ENCODE measurements at places on chromosomes 13 and 19.

DNA sequence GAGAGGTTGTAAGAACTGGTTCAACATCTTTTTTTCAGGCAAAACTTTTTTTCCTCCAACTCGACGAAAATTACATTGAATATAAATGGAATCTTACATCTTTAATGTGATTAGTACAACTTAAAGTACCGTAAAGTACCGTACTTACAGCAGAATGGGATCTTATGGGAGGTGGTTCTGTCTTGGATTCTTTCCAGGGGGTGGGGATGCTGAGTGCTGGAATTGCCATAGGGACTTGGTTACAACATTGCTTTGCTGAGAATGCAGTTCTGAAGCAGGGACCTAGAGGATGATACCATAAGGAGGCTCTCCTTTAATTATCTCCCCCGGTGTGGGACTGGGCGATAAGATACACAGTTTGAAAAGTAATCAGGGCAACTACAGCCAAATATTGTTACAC, 186.4 kb downstream of the KLF5 start:
- DNase-seq, result no peak

- DNase-seq, result no peak
Measured at GRCh38 chr13:67440236-67440975, 210.3 kb upstream of the PCDH9 start.

- DNase-seq, result no peak
Measured at GRCh38 chr13:86974995-86975328, 696.2 kb upstream of the SLITRK5 start.

DNA sequence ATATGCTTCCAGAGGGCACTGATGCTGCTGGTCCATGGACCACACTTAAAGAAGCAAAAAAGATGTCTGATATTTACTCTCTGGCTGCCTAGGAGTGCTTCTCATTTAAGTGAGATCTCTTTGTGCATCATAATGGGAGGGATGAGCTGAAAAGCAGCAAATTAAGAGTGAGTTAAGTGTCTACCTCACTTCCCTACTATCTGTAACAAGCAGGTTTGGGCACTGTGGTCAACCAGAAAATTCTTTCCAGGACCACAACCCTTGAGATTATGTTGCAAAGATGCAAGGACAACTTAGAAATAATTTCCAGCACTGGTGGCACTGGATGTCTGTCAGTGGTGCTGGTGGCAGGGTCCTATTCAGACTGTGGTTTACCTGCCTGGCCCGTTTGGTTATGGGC, 52.1 kb upstream of the USPL1 start:
- DNase-seq, result no peak

- no peak for DNase-seq
Measured at GRCh38 chr19:31283701-31284100, 65.5 kb downstream of the TSHZ3 start.

GRCh38 chr13:21243045-21243897, 66.8 kb downstream of the MRPL57 start:
- DNase-seq, result no peak

DNA sequence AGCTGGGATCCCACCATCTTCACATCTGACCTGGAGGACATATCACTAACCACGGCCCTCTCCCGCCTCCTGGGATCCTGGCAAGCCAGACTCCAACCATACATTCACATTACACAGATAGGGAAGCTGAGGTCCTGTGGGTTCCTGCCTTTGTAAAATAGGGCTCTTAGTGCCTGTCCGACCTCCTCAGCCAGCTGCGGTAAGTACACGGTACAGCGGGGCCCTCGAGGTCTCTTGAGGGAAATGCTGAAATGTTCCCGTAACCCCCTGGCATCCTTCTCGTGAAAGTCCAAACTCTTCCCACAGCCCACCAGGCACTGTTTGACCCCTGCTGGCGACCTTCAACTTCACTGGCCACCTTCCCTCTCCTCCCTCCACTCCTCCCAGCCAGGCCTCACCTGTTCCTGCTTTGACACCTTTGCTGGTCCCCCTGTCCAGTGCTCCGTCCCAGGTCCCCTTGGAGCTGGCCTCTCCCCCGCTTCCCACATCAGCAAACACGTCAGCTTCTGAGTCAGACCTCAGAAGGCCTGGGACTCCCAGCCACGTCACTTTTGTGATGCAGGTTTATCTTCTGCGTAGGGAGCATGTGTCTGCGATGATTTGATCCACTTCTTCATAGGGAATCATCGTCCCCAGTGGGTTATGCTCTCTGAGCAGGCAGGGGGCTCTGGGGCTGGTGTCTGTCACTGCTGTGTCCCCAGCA, 8.8 kb upstream of the GNG7 start:
- DNase-seq, result no peak

- DNase-seq, result no peak
Measured at GRCh38 chr19:32200312-32201038, 144.9 kb upstream of the ZNF507 start.

DNA sequence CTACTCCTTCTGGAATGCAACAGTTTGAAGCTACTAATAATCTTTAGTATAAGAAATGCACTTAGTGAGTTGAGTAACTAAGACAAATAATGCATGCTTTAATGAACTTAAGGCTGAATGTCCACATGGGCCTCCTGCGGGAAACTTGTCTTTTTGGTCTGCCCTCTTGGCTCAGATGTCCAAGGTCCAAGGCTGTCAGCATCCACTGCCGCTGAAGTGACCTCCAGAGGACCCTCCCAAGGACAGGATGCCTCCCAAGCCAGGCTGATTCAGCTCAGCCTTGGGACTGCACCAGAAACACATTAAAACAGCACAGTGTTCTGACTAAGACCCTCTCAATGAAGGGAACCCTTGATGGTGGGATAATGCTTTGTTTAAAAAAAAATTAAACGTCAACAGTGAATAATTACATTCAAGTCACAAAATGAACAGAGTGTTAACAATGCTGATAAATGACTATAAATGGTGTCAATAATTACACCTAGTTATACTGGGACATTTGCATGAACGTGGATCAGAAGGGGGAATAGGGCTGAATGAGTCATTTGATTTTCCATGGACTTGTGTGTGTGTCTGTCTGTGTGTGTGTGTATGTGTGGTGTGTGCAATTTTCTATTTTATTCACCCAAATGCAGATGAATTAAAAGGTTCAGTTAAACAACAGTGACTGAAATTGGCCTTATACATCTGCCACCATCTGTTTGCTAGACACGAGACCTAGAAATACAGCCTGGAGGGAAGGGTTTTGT, 150.5 kb downstream of the COL4A1 start:
- no peak for DNase-seq

- no peak for DNase-seq
Measured at GRCh38 chr19:14347999-14348889, 33.0 kb upstream of the ADGRE5 start.

DNA sequence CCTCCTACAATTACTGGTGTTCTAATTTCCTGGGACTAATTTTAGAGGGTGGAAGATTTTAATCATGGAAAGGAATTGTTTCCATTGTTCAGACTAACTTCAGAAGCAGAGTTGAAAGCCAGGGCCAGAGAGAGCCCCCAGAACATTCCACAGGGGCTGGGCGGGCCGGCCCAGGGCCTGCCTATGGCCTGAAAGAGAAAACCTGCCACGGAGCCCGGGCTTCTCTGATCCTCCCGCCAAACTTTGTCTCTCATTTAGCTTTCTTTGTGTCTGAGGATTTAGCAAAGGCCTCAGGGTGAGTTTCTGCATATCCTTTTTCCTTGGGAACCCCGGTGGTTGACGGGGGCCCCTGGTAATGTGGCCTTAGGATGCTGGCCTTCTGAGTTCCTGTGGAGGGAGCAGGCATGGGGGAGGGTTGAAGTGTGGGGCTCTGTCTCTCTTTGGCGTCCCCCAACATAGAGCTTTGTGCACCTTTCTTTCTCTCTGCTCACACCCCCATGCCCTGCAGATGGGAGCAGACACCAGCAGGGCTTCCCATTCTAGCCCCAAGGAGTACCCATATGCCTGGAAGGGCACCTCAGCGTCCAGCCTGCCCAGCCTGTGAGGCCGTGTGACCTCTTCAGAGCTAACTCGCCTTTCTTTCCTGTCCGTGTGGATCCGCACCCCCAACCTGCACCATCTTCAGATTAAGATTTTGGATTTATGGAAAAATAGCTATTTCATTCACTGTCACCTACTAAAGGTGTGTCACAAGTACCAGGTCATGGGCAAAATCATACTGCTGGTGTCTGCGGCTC, 539.5 kb downstream of the FGF9 start:
- DNase-seq, result no peak

DNA sequence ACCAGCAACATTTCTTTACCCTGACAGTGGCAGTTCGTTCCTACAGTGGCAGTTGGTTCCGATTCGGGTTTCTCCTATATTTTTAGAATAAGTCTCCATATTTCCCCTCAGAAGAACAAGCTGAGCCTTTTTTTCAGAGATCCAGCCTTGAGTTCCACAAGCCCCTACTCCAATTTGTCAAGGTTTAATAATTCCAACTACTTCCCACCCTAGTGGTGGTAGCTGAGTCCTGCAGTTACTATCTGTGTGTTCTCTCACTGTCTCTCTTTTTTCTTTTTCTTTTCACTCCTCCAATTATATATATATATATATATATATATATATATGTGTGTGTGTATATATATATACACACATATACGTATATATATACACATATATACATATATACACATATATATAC, 1347.3 kb downstream of the PCDH9 start:
- no peak for DNase-seq

GRCh38 chr13:31947506-31947905, 84.1 kb upstream of the FRY start:
- DNase-seq, result no peak

DNA sequence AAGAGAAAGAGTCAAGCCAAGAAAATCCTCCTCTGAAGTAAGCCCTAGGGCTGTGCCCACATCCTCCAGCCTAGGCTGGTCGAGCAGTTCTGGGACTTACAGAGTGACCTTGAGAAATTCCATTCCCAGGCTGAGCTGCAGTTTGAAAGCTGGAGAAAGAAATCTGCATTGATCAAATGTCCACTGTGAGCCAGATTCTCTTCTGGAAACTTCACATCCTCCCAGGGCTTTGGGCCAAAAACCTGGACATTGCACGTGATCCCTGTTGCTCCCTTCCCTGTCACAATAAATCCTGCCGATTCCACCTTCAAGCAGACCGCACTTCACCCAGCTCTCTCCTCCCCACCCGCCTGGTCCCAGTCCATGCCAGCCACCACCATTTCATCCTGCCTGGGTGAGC, 15.7 kb downstream of the TMEM143 start:
- no peak for DNase-seq

DNA sequence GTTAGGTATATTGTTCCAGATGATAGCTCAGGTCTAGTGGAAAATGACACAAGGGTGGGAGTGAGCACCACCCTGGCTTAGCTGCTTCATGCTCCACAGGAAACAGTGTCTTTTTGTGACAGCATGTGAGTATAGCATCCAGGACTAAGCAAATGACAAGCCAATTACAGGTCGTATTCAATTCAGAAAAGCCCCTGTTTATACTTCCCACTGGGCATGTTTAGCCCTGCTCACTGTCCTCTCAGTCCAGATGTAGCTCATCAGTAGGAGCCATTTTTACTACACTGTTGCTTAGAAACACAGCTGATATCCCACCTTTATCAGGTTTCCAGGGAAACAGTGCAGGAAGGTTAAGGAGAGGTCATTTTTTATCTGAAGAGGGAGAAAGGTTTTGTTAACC, 8.0 kb downstream of the ABHD13 start:
- peak; percentile 89 for DNase-seq

- DNase-seq, result no peak
Measured at GRCh38 chr13:44393391-44393790, 19.8 kb downstream of the SERP2 start.

DNA sequence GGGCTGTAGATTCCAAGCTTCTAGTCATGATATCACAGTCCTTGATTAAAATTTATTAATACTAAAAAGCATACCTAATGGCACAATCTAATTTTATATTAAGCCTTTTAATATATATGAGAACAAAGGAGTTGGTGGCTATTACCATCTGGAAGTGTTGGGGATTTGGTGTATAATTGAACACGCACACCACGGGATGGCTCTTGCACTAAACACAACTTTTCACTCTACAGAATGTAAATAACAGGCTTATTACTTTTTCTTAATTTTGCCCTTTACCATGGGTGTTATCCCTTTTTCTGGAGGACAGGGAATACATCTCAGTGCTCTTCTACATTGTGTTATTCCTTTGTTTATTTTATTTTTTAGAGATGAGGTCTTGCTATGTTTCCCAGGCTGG, 21.6 kb downstream of the POMP start:
- DNase-seq, result no peak

DNA sequence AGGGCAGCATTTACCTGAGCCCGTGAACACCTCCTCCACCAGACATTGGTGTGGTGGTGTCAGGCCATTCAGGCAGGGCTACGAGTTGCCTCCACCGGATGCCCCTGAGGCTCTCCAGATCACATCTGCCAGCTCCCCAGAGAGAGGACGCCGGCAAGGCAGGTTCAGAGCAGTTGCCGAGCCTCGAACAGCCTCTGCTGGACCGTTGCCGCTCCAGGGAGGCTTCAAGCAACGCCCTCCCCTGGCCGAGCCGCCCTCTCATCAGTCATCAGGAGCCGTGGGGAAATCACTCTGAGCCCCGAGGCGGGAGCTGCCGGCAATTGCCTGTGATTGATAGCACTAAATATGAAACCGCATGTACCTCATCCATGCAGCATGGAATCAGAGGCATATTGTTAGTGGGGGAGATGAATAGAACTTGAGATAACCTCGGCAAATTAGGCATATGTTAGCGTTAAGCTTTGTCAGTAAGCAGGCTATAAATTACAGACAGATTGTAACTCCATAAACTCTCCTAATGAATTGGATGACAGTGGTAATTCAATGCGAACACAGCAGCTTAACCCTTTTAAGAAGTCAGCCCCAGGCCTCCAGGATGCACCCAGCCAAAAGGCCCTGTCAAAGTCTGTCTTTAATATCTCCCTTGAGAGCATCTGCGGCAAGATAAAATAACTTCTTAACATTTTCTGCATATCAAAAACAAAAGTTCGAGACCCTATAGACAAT, 29.8 kb upstream of the SPACA7 start:
- DNase-seq, result no peak

DNA sequence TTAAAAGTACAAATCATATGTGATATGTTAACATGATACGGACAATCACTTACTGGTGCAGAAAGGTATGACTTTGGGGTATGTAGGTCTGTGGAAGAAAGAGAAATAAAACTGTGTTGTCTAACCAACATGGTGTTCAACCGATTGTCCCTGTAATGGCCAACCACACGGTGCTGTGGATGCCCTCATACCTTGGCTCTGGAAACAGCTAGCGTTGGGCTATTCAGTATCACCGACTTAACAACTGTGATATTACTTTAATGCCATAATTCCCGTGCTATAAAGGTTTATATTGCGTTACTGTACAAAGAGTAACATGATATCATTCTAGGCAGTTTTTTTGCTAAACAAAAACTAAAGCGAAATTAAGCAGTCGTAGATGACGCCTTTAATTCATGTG, 448.3 kb downstream of the EFNB2 start:
- no peak for DNase-seq
